Effector memory CD4-positive, alpha-beta T cell (primary cell): ENCODE measurements at places on chromosomes 1 and 21.
A peak's percentile ranks its signal among the peaks of the same experiment; 100 is the strongest.

DNA sequence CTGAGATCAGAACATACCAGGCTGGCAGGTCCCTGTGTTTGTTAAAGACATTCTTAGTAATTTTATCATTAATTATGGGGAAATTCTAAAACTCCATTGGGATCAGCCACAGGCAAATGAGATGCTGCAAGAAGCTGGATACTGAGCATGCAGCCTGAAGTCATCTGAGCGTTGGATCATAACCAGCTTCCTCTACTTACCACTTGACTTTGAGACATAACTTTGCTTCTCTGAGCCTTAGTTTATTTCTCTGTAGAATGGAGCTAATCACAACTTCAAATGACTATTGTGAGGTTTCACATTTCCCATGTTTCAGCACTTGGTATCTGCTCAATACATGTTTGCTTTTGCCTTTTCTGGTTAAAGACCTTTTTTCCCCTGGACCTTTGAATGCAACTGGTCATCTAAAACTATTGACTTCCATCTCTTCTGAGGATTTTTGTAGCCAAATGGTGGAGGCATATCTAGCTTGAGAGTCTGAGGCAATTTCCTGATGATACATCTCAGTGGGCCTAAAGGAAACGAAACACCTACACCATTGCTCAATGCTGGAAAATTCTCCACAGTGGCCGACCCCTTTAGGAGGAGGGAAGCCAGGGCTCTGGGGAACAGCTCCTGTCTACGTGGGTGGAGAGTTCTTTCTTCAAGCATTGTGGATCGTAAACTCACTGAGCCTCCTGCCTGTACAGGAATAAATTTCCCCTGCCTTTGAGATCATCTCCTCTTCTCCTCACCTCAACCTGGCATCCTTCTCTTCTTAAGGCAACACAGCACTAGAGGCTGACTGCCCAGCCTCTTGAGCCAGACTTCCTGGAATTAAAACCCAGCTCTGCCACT, 109.1 kb upstream of the HOOK1 start:
- H3K36me3 ChIP-seq: no peaks in the 10 kb centered on the region
- no peak overlapping the region for H3K27ac ChIP-seq
- no peak for DNase-seq
- H3K27me3 ChIP-seq: no peaks in the 10 kb centered on the region

GRCh38 chr1:4062041-4062440, 162.0 kb upstream of the C1orf174 start:
- H3K4me1 ChIP-seq: no peaks in the 10 kb centered on the region
- no peaks in the 10 kb centered on the region for H3K27me3 ChIP-seq
- H3K27ac ChIP-seq: no peak overlapping the region
- no peak for DNase-seq
- no peak overlapping the region for H3K4me3 ChIP-seq
- no peaks in the 10 kb centered on the region for H3K36me3 ChIP-seq

GRCh38 chr21:42861848-42862400, 17.4 kb downstream of the WDR4 start:
- DNase-seq: no peak
- no peak overlapping the region for H3K27ac ChIP-seq
- peaks cover 54% of the 10 kb centered on the region for H3K36me3 ChIP-seq
- no peaks in the 10 kb centered on the region for H3K27me3 ChIP-seq

DNA sequence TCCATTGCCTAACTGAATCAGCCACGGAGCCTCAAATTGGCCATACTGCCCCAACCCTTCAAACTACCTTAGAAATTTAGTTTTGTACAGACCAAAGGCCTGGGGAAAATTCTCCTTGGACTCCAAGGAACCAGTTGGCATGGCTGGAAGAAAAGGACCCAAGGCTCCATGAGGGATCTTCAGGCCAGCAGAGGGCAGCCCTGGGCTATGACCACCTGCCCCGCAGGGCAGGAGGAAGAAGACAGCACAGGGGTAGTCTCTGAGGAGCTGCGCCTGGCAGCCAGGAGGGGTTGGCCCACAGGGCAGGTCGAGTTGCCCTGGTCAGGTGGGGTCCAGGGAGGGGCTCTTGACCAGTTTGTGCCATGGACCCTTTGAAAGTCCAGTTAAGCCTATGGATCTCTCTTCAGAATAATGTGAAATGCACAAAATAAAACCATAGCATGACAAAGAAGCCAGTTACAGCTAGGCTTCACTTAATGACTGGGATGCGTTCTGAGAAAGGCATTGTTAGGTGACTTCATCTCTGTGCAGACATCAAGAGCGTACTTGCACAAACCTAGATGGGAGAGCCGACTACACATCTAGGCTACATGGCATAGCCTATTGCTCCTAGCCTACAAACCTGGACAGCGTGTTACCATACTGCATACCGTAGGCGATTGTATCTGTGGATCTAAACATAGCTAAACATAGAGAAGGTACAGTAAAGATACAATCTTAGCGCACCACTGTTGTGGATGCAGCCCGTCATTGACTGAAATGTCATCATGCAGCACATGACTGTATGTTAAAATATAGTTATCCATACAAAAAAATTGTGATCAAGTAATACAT, 26.1 kb downstream of the CACNA1S start:
- no peak for DNase-seq
- no peaks in the 10 kb centered on the region for H3K4me1 ChIP-seq
- no peaks in the 10 kb centered on the region for H3K27me3 ChIP-seq
- no peak overlapping the region for H3K4me3 ChIP-seq
- H3K36me3 ChIP-seq: no peaks in the 10 kb centered on the region

GRCh38 chr1:111513410-111514020, 10.1 kb upstream of the ADORA3 start:
- no peak overlapping the region for H3K27ac ChIP-seq
- peaks cover 56% of the 10 kb centered on the region for H3K4me1 ChIP-seq
- no peak for DNase-seq
- no peaks in the 10 kb centered on the region for H3K27me3 ChIP-seq
- H3K4me3 ChIP-seq: no peak overlapping the region
- no peaks in the 10 kb centered on the region for H3K36me3 ChIP-seq

GRCh38 chr1:220198186-220199005, 73.9 kb downstream of the RAB3GAP2 start:
- no peaks in the 10 kb centered on the region for H3K27me3 ChIP-seq
- no peak overlapping the region for H3K4me3 ChIP-seq
- H3K27ac ChIP-seq: no peak overlapping the region
- no peaks in the 10 kb centered on the region for H3K4me1 ChIP-seq

DNA sequence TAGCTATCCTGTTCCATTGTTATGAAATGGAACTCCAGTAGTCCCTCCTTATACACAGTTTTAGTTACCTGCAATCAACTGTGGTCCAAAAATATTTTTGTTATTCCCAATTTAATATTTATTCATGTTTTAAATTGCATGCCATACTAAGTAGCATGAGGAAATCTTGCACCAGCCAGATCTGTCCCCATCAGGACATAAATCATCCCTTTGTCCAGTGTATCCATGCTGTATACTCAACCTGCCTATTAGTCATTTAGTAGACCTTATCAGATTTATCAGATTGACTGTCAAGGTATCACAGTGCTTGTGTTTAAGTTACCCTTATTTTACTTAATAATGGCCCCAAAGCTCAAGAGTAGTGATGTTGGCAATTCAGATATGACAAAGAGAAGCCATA, 207.9 kb upstream of the DMRTA2 start:
- H3K4me1 ChIP-seq: no peaks in the 10 kb centered on the region
- H3K36me3 ChIP-seq: no peaks in the 10 kb centered on the region
- H3K27ac ChIP-seq: no peak overlapping the region
- no peak overlapping the region for H3K4me3 ChIP-seq
- H3K27me3 ChIP-seq: no peaks in the 10 kb centered on the region
- DNase-seq: no peak

DNA sequence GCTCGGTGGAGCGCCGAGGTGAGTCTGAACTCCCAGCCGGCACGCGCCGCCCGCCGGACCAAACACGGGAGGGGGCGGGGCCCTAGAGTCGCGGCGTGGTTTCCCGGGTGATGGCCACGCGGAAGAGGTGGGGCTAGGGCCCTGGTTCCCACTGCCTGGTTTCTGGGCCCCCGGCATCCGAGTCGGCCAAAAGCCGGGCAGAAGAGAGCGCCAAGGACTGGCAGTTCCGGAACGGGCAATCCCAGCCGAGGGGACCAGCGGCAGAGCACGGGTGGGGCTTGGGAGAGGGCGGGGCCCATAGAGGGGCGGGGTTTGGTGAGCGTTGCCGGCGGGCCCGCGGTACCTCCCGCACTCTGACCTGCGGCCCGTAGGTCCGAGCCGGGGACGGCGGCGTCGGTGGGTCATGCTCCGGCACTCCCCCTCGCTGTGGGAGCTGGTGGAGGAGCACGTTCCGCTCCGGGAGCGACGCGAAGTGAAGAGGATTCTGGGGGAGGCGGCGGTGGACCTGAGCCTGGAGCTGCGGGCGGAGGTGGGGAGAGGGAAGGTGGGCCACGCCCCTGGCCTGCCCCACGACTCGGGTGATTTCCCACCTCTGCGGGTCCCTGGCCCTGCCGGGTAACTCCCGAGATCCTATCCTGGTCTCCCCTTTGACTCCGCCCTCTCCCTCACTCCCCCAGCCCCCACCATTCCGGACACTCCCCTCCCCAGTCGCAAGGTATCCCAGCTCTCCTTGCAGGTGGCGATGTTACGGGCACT, at the start of gene CCDC24:
CCDC24 (plus strand) TSS at position 124 of the 756 bp plus-strand sequence; CDS start at position 404, 280 bp downstream.
- peak within 1 kb of the TSS; percentile 67 for H3K27ac ChIP-seq
- no peaks in the 10 kb centered on the region for H3K36me3 ChIP-seq
- H3K27me3 ChIP-seq: no peaks in the 10 kb centered on the region
- peaks cover 9% of the 10 kb centered on the region for H3K4me1 ChIP-seq

GRCh38 chr1:9714257-9714718, 62.8 kb downstream of the PIK3CD start:
- DNase-seq: peak; percentile 33
- H3K27me3 ChIP-seq: no peaks in the 10 kb centered on the region
- peaks cover 61% of the 10 kb centered on the region for H3K4me1 ChIP-seq
- no peak overlapping the region for H3K4me3 ChIP-seq
- H3K36me3 ChIP-seq: peaks cover 50% of the 10 kb centered on the region
- H3K27ac ChIP-seq: peak overlapping the region; percentile 81

DNA sequence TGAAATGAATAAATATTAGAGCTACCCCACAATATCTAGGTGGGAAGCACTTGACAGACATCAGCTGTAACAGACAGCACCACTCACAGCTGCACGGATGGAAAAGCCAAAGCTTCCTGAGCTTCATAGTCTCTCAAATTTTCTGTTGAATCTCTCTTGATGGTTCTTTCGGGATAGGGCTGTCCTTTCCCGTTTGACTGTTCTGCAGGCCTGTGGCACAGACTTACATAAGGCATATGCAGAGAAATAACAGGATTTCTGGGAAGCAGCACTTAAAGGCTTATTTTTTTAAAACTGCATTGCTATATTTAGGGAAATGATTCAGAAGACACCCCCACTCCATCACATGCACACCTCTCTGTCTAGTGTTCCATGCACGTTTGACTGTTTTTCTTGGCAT, 77.5 kb downstream of the ZNF648 start:
- peaks cover 4% of the 10 kb centered on the region for H3K27me3 ChIP-seq
- H3K36me3 ChIP-seq: no peaks in the 10 kb centered on the region
- H3K4me1 ChIP-seq: no peaks in the 10 kb centered on the region
- DNase-seq: no peak

DNA sequence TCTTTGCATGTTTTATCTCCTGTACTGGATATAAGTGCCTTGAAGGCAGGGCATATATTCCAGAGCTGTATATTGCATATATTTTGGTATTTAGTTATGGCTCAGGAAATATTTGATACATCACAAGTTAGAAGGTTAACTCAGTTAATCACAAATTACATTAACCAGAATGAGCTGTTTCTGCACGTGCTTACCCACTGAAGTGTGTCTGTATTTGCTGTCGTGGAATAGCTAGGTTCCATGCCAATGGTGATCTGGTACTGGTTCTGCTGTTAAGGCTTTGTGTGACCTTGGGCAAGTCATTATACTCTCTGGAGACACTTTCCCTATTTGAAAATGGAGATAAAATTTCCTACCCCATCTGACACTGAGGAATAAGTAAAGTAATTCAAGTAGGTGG, 50.7 kb downstream of the OSBPL9 start:
- no peaks in the 10 kb centered on the region for H3K4me1 ChIP-seq
- no peaks in the 10 kb centered on the region for H3K36me3 ChIP-seq
- no peak overlapping the region for H3K27ac ChIP-seq
